Iris pigment epithelial cell (primary cell): ENCODE measurements at places on chromosomes 7 and 10.

DNA sequence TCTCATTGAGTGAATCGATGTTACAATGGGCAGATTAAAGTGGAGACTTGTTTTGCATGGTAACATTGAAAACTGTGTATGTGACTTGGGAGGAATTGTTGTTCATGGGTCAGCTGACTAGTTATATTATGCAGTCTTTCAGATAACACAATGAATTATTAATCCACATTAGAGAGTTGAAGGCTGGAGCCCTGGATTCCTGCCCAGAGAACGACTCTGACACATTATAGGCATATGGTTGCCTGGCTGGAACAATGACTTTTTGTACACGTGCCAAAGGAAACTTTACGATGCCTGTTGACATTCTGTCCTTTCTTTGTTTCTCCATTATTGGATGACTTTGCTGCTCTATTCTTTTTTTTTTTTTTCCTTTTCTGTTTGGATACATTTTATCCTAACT is 52.3 kb upstream of the TMEM229A start:
- DNase-seq = peak; percentile 11

- DNase-seq = no peak
These were observed 4.4 kb downstream of the HBP1 start for GRCh38 chr7:107173191-107173590.

DNA sequence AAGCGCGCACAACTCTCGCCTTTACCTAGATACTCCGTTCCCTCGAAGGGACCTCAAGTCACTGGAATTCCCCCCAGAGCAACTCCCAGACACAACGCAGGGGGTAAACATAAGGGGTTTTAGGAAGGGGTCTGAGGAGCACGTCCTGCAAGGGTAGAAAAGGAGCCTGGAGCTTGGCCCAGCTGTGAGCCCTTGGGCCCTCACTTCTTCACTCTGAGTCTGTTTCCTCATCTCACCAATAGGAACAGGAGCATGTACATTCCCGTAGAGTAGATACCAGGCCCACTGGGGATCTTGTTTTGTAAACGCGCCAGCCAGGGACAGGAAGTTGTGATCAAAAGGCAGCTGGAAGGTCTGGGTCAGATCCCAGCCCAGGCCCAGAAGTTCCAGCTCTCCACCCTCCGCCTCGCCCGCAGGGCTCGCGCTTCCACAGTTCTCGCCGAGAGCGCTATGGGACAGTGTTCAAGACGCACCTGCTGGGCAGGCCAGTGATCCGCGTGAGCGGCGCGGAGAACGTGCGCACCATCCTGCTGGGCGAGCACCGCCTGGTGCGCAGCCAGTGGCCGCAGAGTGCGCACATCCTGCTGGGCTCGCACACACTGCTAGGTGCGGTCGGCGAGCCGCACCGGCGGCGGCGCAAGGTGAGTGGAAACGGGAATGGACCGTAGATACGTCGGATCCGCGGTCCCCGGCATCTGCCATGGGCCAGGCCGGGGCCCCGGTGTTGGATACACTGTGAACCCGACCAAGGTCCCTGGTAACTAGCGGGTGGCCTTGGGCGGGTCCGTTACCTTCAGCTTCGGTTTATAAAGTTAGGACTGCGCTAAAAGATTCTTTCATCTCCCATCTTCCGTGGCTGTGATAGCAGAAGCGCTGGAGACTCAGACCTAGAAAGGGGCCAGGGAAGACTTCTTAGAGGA is 1.3 kb downstream of the CYP26C1 start:
- DNase-seq = no peak

- no peak for DNase-seq
These were observed 5.8 kb downstream of the ADAM8 start for GRCh38 chr10:133270773-133271297.

- no peak for DNase-seq
These were observed 86.5 kb downstream of the TMEM178B start for GRCh38 chr7:141160246-141160860.

DNA sequence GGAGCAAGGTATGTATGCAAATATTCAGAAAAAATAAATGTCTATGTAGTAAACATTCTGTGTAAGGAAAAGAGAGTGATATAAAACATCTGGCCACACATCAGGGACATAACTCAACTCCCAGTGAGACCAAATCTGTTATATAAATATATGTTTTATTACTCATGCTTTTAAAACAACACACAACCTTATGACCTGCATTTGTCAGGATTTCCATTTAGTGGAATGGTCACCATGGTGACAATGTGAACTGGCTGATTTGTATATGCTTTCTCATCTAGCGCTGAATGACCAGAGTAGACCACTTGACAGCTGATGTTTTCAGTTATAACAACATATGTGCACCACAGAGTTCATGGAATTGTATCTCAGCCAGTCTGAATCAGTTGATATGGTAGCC is 551.7 kb downstream of the HTR7 start:
- DNase-seq = peak; percentile 93

DNA sequence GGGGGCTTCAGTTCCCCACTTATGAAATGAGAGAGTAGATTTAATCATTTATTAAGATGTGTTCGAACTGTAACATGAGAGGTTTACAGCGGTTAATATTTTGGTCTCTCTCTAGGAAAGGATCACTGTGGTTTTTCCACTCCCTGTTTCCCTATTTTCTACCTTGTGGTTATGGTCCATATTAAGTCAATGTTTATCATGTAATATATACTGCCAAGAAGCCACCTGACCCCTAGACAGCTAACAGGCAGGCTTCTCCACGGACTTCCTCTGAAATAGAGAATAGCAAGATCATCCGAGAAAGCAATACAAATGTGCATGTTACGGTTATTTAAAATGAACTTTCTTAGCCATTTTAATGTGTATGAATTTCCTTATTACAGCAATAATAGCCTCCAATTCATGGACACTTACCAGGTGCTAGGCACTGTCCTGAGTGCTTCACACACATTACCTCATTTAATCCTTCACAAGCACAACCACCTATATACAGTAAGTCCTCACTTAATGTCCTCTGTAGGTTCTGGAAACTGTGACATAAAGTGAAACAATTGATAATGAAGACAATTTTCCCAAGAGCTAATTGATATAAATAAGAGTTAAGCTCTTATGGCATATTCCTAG is 835 bp upstream of the COL28A1 start:
- no peak for DNase-seq
